ENCODE measurements at places on chromosomes 2 and 18. TPM values are rescaled to one million over a fixed set of nuclear protein-coding genes. Genes with fewer than 3 reads are reported as not detected.

Gene ST8SIA5
- total RNA-seq = 0.92 TPM

Gene CPLX4
- total RNA-seq = not detected

Gene NEU2
- not detected for total RNA-seq

Gene CPS1
- total RNA-seq = 1,537 TPM

Gene HAAO
- total RNA-seq = 187 TPM

Gene IL36RN
- not detected for total RNA-seq

Gene HJURP
- 2.4 TPM for total RNA-seq

Gene NEUROD1
- total RNA-seq = not detected

Gene B3GNT7
- 1.0 TPM for total RNA-seq

Gene TMEM163
- total RNA-seq = not detected

Gene SKOR2
- not detected for total RNA-seq

Gene MOCOS
- 16.4 TPM for total RNA-seq

Gene NPHP1
- 1.9 TPM for total RNA-seq

Gene ABCG8
- total RNA-seq = 64.0 TPM

Gene RUFY4
- total RNA-seq = 0.23 TPM

Gene FSHR
- not detected for total RNA-seq

Gene TLK1
- total RNA-seq = 40.2 TPM

Gene HNMT
- total RNA-seq = 75.4 TPM

Gene COLEC11
- 34.5 TPM for total RNA-seq

Gene MAL
- 0.24 TPM for total RNA-seq

Gene ASB18
- not detected for total RNA-seq

Gene DTNA
- total RNA-seq = 24.6 TPM

Gene UPP2
- 28.8 TPM for total RNA-seq

Gene FER1L5
- total RNA-seq = not detected

Gene SP140
- 0.57 TPM for total RNA-seq

Gene CAPN14
- total RNA-seq = not detected

Gene REL
- 3.5 TPM for total RNA-seq

Gene REG3A
- 0.66 TPM for total RNA-seq

Gene SELENOI
- total RNA-seq = 39.1 TPM

Gene AQP12B
- total RNA-seq = not detected

Gene TRPM8
- total RNA-seq = 69.9 TPM

Gene C2orf81
- total RNA-seq = 0.20 TPM

Gene DAW1
- total RNA-seq = not detected

Gene DNAH6
- total RNA-seq = 0.74 TPM

Gene PSME4
- total RNA-seq = 28.3 TPM

Gene RNF138
- 13.0 TPM for total RNA-seq

Gene CGREF1
- 22.6 TPM for total RNA-seq

Gene IL18RAP
- total RNA-seq = 0.22 TPM

Gene COMMD1
- 17.2 TPM for total RNA-seq
